ENCODE measurements at places on chromosomes 1 and 21.

DNA sequence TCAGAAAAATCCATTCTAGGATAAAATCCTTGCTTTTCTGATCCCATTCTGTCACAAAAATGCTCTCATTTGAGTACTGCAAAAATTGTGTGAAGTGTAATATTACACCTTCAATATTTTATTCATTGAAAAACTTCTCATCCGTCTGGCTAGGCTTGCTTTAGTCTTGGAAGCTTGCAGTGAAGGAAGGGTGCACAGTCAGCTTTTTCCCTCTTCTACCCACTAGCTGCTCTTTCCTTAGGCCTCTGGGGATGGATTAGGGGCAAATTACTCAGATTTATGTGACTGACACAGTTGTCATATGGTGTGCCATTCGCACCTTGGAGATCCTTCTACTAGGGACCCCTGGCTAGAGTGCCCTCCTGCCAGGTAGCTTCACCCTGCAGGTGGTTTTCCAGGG is 32.1 kb downstream of the OVAAL start:
- no peak for DNase-seq

- no peak for DNase-seq
Observed at GRCh38 chr1:229631966-229632365, 5.9 kb downstream of the URB2 start.

- no peak for DNase-seq
Observed at GRCh38 chr1:29227511-29227910, 3.2 kb downstream of the MECR start.

- DNase-seq: no peak
Observed at GRCh38 chr1:95287081-95287480, 53.1 kb downstream of the RWDD3 start.
